Activated CD8-positive, alpha-beta memory T cell treated with anti-CD3 and anti-CD28 coated beads for 4 hours (primary cell): ENCODE measurements at places on chromosomes 6 and 20.

- DNase-seq: no peak
These were observed 2.2 kb upstream of the TAP2 start for GRCh38 chr6:32840604-32841246.

DNA sequence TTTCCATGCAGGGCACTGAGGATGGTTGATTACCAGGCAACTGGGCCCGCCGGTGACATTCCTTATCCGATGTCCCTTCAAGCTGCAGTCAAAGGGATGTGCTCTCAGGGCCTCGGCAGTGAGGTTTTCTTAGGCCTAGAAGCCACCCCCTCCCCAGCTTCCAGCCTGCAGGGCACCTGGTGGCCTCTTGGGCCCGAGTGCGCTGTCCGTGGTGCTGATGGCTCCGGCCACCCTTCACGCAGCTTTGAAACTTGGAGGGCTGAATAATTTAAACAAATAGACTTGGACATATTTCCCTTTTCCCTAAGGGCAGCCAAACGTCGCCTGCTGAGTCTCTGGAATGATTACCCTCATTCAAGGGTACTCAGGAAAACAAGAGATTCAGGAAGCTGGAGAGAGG is 8.9 kb upstream of the MLN start:
- no peak for DNase-seq

GRCh38 chr6:105591053-105591452 is 188.2 kb upstream of the PREP start:
- no peak for DNase-seq

- no peak for DNase-seq
These were observed 3.4 kb downstream of the NUDT3 start for GRCh38 chr6:34389034-34389433.

- DNase-seq: no peak
These were observed 394.4 kb downstream of the CDH26 start for GRCh38 chr20:60352596-60352995.

DNA sequence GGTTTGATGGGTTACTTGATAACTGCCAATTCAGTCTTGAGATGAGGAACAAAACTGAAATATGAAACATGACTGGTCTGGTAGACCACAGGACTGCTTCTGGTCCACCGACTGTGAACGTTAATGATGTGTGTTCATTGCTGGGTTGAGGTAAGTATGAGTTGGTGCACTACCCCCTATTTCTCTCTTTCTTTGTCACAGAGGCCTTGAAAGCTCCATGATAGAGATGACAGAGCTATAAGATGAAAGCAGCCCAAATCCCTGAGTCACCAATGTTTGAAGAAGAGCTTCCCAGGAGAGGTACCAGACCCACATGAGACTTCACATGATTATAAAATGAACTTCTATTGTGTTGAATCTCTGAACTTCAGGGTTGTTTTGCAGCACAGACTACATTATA is 555.5 kb downstream of the PTPRT start:
- DNase-seq: no peak

DNA sequence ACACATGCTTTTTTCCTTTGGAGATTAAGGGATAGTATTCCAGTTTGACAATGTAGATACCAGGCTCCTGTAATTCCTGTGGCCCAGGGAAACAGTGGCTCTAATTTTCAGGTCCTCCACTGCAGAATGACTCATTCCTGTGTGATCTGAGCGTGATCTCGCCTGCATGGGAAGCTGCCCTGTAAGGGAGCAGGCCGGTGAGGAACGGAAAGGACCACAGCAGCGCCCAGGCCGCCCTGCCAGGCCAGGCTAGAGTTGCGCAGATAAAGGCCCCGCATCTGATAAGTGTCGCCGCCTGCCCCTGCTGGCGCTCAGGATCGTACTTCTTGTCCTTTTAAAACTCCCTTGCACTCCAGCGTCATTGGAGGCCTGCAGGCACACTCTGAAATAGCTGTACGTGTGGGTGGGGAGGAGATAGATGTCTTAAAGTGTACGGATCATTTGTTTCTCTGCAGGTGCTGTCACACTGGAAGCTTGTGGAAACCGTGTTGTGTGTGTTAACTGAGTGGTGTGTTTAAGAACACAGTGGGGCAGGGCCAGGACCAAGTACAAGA is 60.7 kb downstream of the SYNJ2 start:
- no peak for DNase-seq

- DNase-seq: no peak
These were observed 74.4 kb downstream of the HDGFL1 start for GRCh38 chr6:22643780-22644179.

DNA sequence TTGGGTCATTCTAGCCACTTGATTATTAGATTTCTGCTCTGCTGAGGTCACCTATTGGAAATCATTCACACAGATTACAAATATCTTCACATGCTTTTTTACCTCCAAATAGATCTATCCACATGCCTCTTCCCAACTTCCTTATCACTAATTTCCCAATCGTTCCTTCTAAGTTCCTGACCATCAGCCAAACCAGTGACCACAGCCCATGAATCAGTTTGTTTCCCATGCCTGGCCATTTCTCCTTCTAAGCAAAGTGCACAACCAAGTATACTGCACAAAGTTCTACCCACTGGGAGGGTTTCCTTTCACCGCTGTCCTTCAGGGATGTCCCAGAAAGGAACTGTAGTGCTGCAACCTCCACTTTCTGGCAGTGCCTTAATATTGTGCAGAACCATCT is 140.5 kb upstream of the SYNDIG1 start:
- no peak for DNase-seq

DNA sequence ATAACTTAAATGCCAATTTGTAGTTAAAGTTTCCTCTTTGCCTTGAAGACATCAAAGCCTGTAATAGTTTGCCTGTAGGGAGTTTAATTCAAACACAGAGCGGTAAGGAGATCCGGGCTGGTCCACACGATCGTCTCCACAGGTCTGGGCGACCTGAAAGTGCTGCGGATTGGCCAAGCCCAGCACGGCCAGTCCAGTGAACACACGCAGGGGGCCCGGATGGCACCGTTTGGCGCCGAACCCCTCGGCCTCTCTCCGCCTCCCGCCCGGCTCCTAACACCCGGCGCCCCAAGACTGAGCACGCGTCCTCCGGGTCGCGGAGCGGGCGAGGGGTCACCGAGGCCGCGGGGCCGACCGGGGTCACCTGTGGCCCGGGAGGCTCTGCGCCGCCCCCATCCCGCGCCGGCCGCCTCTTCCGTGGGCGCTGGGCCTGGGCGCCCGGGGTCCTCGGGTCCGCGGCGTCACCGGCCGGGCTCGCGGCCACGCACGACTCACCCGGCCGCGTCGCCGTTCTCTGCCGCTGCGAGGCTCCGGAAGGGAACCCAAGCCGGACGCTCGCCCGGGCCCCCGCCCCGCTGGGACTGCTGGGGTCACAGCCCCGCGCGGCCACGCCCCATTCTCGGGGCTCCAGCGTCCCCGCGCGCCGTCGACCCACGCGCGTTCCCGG is 481 bp downstream of the SERPINB6 start:
- DNase-seq: no peak

DNA sequence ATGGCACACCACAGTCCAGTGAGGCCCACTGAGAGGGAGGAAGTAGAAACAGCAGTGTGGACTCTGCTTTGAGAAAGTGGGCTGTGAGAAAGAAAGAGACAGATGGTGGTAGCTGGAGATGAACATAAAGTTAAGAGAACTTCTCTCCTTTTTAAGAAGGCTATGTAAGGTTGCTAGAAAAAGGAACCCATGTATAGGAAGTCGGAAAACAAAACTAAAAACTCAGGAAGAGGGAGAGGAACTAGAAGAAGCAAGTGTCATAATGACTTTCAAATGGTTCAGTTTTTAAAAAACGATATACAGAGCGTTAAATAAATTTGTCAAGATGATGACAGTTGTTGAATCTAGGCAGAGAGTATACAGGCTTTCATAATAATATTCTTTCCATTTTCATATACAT is 25.4 kb upstream of the GMNN start:
- no peak for DNase-seq

DNA sequence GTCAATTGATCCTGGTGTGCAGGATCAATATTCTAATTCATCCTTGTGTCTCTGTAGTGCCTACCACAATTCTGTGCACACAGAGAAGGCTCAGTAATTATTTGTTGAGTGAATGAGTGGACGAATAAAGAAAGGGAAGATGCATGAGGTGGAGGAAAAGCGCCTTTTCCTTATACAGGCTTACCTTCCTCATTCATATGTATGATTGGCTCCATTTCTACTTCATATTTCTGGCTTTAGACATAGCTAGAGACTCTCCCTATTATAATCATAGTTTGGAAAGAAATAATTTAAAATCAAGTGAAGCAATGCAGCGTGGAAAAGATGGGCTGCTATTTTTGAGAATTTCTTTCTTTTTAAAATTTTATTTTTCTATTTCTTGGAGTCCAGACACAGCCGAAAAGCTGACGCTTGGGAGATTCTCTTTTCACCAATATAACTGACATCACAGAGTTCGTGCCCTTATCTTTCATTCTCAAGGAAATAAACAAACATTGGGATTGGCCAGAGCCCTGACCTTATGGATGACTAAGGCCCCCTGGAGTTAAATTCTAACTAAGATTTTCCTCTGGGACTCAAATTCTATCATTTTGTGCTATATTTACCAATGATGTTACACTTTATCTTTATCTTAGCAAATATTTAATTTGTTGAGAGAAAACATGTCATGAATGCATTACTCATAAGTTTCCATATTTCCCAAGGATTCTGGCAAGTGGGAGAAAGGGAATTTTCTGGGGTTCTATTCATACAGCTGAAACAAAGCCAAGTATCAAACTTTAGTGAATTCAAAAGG is 48.1 kb downstream of the PRL start:
- DNase-seq: no peak

- DNase-seq: no peak
These were observed 40.1 kb downstream of the SLX4IP start for GRCh38 chr20:10475225-10475624.

GRCh38 chr6:148746363-148747144 is at the start of gene UST:
TSS of gene UST (plus strand) at chr6:148747030. CDS start at chr6:148747431, 401 bp downstream.
- no peak for DNase-seq

DNA sequence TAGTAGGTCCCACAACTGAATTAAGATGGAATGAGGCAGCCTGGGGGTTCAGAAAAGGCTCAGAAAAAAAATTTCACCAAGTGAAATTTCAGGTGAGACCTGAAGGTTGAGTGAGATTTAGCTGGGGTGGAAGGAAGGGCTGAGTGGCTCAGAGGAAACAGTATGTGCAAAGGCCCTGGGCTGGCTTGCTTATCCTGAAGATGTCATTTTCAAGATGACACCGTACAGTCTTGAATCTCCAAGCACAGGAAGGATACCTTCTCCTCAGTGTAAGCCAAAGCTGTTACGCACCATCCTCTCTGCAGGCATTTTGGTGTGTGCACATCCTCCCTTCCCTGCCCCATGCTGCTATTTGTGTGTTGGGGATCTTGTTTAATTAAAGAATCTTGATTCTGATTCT is 43.0 kb upstream of the RANBP9 start:
- no peak for DNase-seq

- no peak for DNase-seq
These were observed 70.3 kb downstream of the PRDM1 start for GRCh38 chr6:106156413-106156812.

GRCh38 chr6:14921170-14921569 is 324.7 kb upstream of the JARID2 start:
- no peak for DNase-seq

DNA sequence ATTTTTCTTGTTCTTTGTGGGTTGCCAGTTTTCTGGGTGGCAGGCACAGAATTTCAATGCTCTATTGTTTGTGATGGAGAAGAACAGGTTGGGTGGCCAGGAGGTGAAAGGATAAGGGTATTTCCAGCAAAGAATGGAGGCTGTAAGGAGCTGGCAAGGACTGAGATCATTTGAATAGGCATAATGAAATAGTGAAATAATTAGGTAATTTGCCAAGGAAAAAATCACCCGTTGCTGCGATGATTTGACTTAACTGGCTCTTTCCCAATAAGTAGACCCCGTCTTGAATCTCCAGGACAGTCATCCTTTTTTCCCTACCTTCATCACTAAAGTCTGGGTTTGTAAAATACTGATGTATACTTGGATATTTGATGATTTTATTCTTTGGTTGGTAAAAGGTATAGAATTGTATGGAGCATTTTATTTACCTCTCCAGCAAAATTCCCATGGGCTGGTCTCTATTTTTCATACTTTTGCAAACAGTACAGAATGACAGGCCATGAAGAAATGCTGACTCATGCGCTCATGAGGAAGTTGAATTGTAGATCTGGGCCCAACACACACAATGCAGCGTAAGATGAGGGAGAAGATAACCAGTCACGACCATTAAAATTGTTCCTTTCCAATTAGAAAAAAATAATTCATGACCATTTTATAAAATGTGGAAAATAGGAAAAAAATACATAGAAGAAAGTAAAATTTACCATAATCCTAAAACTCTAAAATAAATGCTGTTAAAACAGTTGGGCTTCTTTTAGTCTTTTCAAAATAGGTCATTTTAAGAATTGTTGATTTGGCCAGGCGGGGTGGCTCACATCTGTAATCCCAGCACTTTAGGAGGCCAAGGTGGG is 2.4 kb upstream of the GCNT2 start:
- no peak for DNase-seq

- no peak for DNase-seq
These were observed 3.1 kb upstream of the CEBPB start for GRCh38 chr20:50187403-50188051.

DNA sequence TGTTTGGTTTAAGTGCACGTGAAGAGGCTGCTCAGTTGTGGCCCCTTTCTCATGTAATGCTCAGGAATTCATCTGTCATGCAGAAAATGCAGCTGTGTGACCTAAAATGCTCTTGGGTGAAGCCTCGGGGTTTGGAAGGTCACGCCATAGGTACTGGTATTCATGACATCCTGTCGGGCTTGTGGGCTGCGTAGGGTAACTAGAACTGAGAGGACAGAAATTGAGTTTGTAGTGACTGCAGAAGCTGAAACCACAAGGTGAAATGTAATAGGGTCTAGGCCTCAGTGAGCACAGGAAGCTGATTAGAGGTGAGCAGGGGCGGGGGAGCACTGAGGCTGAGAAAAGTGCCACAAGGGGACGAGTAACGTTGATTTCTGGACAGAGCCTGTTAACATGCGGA is 128.8 kb downstream of the SOBP start:
- DNase-seq: no peak

DNA sequence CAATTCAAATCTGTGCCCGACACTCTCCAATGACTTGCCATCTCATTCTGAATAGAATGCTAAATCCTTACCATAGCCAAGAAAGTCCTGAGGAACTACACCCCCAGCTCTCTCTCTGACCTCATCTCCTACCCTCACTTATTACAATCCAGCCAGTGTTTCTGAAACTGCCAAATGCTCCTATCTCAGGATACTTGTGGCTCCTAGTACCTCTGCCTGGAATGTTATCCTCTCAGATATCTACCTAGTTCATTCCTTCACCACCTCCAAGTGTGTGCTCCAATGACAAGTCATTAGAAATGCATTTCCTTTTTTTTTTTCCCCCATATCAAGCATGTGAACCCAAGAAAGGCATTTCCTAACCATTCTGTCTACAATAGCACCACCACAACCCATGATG is 24.4 kb downstream of the ZNF184 start:
- DNase-seq: no peak

DNA sequence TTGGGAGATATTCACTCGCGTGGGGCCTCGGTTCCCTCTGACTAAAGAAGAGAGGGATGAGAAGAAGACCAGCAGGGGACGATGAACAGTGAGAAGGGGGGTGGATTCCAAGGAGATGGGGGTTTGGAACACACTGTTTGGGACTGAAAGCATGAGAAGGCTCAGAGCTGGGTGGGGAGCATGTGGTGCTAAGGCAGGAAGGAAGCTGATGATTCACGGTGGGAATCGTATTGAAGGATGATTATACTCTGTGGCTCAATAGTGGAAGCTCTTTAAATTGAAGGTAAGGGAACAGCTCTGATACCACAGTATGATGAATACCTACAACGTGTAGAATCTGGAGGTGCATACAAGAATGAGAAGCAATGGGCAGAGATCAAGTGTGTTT is 117.5 kb upstream of the KCNK16 start:
- no peak for DNase-seq

- no peak for DNase-seq
These were observed 51.4 kb upstream of the LGSN start for GRCh38 chr6:63371104-63371715.
